Stimulated activated CD8-positive, alpha-beta memory T cell treated with anti-CD3 and anti-CD28 coated beads, Interleukin-15, amount 100 ng/mL, for 4 hours (primary cell): ENCODE measurements at places on chromosomes 16 and 17.

DNA sequence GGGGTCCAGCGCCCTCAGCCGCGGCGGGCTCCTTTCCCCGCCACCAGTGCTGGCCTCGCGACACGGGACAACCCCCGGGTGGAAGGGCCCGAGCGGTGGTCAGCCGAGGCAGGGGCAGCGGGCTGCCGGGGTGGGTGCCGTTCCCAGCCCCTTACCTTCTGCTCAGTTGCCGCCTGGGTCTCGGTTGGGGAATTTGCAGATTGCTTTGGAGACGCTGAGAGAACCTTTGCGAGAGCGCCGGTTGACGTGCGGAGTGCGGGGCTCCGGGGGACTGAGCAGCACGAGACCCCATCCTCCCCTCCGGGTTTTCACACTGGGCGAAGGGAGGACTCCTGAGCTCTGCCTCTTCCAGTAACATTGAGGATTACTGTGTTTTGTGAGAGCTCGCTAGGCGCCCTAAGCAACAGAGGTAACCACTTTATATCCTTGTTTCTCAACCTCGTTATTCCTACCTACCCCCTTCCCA, 381 bp downstream of the CTNS start:
- no peak for DNase-seq

DNA sequence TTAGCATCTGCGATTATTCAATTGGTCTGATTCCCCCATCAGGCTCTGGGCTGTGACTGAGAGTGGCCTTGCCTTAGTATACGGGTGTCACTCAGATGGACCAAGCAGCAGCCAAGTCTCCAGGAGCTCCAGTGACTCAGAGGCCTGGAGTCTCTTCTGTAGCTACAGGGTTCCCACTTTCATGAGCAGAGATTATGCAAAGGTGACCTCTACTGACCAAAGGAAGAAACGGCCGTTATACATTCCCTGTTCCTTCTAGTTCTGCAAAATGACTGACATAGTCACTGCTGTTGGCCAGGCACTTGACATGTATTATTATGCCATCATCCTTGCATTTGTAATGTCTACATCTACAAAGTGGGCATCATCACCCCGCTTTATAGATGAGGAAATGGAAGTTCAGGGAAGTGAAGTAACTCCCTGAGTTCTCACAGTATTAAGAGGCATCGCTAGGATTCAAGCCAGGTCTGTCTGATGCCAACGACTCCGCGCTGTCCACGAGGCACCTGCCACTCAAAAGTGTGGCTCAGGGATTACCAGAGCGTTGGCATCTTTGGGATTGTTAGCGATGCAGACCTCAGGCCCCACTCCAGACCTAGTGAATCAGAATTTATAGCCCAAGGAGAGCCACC, 23.3 kb downstream of the SLC38A7 start:
- DNase-seq, result no peak

GRCh38 chr17:34816848-34817247, 144.4 kb downstream of the CCT6B start:
- DNase-seq, result no peak

DNA sequence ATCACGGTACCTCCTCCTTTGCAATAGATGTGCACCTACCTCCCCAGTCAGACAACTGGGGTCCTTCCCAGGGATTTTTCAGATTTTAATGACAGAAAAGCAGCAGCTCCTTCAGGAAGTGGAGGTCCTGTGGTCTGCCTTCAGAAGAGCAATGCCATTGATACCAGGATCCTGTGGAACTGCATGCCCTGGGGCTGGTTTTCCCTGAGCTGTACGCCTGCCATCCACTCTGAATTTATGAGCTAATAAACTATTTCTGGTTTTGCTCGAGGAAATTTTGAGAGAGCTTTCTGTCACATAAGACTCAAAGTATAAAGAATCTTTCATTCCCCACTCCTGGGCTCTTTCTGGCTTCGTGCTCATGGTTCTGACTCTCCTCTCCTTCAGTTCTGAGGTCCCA, 10.0 kb upstream of the CCL23 start:
- DNase-seq, result no peak

DNA sequence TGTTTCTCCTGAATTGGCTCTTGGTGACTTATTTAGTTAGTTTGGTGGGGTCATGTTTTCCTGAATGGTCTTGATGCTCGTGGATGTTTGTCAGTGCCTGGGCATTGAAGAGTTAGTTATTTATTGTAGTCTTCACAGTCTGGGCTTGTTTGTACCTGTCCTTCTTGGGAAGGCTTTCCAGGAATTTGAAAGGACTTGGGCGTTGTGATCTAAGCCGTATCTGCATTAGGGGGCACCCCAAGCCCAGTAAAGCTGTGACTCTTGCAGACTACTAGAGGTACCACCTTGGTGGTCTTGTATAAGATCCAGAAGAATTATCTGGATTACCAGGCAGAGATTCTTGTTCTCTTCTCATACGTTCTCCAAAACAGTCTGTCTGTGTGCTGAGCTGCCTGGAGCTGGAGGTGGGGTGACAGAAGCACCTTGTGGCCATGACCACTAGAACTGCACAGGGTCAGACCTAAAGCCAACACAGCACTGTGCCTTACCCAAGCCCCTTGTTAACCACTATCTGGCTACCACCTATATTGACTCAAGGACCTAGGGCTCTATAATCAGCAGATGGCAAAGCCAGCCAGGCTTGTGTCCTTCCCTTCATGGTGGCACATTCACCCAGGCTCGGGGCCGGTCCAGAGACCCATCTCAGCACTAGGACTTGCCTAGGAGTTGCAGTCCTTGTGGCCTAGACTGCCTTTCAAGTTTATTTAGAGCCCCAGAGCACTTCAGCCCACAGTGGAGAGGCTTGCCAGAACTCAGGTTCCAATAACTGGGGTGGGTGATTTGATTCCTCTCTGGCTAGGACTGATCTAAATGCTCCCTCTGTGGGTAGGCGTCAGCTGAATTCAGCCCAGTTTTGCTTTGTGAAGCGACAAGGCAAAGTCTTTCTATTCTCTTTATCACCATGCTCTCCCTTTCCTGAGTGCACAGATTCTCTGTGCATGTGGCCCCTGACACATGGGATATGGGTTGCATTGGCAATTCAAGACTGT, 11.0 kb downstream of the RNF135 start:
- no peak for DNase-seq

GRCh38 chr17:37701496-37701898, 43.4 kb downstream of the HNF1B start:
- DNase-seq, result no peak

- no peak for DNase-seq
Observed at GRCh38 chr16:23052908-23053580, 96.2 kb downstream of the USP31 start.

DNA sequence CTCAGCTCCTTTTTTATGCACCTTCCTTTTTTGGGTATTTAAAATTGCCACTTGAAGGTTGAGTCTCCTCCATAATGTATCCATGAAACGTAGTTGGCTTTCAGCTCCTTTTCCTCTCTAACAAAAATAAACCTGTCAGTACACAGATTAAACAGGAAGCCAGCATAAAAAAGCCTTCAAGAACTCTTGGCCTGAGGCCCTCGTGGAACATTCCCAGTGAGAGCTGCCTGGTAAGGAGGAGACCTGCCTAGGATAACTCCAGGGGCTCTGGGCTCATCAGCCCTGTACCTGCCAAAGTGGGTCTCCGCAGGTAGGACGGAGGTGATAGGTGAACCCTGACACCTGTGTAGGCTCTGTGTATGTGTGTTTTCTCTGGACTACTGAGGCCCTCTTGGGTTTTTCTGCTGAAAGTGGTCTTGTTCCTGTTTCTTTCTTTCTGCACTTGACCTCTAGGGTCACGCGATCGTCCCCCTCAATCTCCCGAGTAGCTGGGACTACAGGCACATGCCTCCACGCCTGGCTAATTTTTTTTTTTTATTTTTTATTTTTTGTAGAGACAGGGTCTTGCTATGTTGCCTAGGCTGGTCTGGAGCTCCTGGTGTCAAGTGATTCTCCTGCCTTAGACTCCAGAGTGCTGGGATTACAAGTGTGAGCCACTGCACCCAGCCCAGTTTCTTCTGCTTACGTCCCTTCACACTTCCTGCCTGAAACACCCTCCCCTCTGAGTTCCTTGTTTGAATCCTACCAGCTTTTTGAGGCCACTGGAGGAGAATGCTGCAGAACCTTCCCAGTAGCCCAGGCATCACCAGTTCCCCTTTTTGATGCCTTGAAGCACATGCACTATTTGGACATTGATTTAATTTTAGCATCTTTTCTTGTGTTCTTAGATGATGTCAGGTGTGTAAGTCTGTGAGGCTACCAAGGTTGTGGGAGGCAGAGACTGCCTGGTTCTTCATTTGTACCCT, 9.8 kb downstream of the PGS1 start:
- DNase-seq, result no peak

GRCh38 chr16:82660966-82661365, 34.2 kb downstream of the CDH13 start:
- DNase-seq, result no peak

GRCh38 chr17:41301916-41302901, at the start of gene KRTAP29-1:
Gene KRTAP29-1 (minus strand): TSS chr17:41302851. CDS start chr17:41302851, 0 bp downstream.
- DNase-seq, result no peak

DNA sequence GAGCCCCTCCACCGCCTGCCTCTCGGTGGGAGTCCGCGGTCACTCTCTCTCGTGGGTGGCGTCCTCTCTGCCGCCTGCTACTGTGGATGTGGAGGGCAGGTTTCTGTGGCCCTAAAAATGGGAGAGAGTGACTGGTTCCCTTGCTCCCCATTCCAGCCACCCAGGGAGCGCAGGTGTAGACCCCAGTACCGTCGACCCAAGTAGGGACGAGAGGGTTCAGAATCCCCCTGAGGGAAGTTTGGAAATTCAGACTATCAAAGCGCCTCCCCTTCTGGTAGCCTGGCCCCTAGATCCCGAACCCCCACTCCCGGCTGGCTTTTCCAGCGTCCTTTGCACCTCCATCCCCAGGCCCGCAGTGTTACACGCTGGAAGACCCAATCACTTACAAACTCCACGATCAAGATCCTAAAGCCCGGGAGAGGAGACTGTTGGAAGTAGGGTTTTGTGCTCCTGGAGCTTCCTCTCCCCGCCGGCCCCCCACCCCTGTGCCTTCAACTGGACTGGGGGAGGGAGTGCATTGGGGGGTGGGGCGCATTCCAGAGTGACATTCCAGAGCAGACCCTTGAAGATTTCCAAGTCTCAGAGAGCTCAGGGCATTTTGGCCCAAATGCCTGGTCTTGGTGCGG, 991 bp downstream of the GPRC5C start:
- DNase-seq, result no peak

DNA sequence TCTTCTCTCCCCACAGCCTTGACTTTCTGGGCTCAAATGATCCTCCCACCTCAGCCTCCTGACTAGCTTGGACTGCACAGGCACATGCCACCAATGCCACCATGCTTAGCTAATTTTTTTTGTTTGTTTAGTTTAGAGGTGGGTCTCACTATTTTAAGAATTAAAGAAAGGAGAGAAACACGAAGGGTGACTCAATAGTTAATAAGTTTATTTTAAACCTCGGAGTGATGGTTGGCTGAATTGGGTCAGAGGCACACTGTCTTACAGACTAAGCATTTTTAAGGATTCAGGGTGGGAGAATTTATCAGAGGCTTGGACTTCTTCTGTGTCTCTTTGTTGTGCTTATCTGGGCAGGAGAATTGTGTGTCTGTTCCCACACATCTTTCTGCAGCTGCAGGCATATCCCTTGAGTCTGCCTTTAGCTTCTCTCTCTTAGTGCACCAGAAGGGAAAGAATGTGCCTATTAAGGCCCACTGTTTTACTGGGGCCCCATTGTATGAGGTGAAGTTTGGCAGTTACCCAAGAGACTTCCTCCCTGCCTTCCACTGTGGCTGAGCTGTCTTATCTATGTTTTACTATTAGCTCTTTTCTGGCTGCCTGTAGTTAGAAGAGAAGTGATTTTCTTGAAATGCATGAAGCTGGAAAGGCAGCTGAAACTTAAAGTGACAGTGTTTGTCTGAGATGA, 2172.0 kb downstream of the TP53TG3F start:
- DNase-seq, result no peak

- DNase-seq, result no peak
Observed at GRCh38 chr17:46175891-46176290, 17.3 kb downstream of the KANSL1 start.

- DNase-seq, result peak; percentile 55
Observed at GRCh38 chr16:57592591-57593003, 35.8 kb upstream of the ADGRG1 start.

DNA sequence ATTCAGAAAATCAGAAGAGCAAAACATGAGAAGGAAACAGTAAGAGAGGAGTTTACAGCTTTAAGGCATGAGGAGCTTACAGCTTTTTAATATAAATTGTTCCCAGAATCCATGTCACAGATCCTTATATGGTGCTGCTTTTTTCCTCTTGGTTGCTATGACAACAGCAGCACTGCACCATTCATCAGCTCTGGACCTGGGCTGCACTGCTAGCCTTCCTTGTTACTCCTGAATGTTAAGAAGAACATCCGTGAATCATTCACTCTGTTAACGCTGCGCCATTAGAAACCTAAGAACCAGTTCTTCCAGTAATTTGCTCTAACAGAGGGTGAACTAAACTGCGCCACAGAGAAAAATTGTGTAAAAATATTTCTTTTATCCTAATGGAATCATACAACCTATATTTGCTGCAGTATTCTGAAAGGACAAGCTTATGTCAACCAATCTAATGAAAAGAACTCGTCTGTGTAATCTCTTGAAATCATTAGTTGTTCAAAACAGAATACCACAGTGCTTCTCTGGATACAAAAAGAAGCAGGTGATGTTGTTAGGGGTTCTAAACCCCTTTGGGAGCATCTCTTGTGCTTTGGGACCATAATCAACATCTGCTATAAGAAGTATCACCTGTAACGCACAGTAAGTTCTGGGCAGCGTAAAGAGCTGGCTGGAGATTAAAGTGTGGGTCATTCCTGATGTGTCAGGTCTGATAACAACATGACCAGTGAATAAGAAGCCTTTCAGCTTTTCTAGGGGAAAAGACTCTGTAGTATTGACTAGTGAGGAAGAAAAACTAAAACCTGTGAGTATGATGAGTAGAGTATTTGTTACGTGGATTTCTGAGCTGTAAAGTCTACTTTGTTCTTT, 151.2 kb downstream of the TANC2 start:
- no peak for DNase-seq

DNA sequence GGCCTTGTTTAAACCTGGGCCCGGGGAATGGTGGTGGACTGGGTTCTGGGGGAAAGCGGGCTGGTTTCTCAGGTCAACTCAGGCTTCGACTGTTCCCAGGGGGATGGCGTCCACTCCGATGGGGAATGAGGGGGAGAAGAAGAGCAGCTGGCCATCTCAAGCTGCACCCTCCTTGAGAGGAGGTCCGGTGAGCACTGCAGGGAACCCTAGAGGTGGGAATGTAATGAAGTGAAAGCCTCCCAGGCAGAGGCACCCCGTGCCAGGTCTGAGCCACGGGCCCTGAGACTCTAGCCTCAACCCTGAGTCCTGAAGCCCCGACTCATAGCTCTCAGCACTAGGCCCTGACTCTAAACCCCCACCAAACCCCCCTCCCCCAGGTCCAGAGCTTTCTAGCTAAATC, 1.2 kb upstream of the CDIPT start:
- DNase-seq, result no peak

DNA sequence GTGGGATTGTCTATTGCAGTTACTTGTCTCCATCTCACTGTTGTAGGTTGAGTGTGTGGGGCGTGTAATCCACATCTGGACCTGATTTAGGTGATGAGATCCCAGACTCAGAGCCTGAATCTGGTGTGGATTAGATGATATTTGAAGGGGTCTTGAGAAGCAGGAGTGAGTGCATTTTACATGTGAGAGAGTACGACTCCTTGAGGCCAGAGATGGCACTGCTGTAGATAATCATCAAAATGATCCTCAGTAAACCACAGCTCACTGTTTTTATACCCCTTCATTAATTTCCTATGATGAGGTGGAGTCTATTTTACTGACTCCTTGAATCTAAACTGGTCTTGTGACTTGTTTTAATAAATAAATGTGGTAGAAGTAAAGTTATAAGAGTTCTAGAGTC, 732.5 kb downstream of the KCNJ2 start:
- DNase-seq, result no peak

GRCh38 chr17:60231691-60232090, 81.9 kb downstream of the CA4 start:
- DNase-seq, result no peak
